ENCODE measurements at places on chromosomes 2 and 18.

- no peak for DNase-seq
Observed at GRCh38 chr2:48328159-48328809, 201.7 kb upstream of the STON1 start.

DNA sequence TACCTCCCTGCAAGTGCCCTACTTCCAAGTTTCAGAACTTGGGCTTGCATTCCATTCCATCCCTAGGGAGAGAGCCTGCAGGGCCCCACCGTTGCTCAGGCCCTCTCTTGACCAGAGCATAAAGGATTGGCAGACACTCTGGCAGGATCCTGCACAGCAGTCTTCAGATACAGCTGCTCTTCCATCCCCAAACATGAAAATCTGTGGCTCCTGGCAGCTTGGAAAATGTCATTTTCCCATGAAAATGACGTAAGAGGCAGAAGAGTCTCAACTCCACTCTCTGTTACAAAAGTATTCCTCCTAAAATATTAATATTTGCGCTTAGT, 162.6 kb downstream of the GFPT1 start:
- no peak for DNase-seq

- DNase-seq: no peak
Observed at GRCh38 chr2:169185711-169186110, 116.3 kb downstream of the DHRS9 start.

DNA sequence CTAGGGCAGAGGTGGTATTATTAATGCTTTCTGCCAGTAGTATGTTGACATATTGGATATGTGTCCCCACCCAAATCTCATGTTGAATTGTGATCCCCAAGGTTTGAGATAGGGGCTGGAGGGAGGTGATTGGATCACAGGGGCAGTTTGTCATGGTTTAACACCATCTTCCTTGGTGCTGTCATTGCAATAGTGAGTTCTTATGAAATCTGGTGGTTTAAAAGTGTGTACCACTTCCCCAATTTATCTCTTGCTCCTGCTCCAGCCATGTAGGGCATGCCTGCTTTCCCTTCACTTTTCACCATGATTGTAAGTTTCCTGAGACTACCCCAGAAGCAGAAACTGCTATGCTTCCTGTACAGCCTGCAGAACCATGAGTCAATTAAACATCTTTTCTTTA, 47.1 kb upstream of the THSD7B start:
- DNase-seq: no peak

GRCh38 chr18:44934901-44935300, 254.2 kb downstream of the SETBP1 start:
- no peak for DNase-seq

DNA sequence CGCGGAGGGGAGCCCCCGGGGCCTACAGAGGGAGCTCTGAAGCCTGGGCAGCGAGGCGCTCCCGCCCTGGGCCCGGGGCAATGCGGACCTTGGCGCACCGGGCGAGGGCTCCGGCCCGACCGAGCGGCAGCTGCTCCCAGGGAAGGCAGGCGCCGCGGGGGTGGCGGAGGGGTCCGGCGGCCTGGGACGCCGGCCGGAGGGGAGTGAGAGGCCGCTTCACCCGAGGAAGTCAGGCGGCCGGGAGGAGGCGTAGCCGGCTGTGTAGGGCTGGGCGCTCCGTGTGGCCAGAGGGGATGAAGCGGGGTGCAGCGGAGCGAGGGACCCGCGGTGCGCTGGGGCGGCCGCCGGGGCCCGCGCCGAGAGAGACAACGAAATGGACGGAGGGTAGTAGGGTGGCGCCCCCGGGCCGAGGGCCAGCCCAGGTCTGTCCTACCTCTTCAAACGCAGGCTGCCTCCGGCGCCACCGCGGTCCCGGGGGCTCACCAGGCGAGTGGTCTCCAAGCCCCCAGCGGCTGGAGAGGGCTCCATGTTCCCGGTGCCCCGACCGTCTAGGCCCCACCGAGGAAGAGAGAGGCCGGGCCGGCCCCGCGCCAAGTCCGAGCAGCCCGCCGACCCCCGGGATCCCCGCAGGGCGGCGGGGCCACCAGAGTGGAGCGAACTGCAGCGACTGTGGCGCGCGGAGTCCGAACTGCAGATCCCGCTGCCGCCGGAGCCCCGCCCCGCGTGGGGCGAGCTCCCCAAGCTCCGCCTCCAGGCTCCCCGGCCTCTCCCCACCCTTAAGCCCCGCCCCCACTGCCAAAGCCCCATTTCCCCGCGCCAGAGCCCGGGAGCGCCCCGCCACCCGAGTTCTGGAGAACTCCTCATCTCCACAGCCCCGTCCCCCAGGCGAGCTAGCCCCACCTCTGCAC, at the start of gene SLC30A3:
SLC30A3 (minus strand) TSS at position 669 of the 908 bp plus-strand sequence; CDS start at position 528, 141 bp downstream.
- DNase-seq: no peak

DNA sequence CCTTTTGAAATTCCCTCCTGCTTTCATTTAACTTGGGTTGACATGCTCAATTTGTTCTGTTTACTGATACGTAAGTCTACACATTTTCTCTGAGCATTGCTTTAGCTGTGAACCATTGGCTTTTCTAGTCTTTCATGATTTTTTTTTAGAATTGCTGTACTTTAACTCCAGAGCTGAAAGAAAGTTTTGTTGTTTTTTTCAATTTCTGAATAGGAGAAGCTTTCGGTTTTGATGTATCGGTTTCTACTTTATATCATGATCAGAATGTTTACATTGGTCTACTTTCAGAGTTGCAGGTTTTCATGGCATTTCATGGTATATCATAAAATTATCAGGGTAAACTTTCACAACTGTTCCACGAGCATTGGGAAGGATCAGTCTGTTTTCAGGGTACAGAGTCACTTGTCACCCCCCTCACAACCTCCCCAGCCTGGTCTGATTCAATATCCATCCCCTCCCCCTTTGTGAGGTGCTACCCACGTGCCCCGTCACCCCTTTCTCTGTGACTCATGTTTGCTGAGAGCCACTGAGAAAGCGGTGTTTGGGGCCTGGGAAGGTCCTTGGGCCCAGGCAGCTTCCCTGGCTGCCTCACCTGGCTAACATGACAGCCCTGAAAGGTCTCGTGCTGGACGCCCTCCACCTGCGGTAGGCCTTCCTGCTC, 7.0 kb downstream of the ASTL start:
- no peak for DNase-seq

DNA sequence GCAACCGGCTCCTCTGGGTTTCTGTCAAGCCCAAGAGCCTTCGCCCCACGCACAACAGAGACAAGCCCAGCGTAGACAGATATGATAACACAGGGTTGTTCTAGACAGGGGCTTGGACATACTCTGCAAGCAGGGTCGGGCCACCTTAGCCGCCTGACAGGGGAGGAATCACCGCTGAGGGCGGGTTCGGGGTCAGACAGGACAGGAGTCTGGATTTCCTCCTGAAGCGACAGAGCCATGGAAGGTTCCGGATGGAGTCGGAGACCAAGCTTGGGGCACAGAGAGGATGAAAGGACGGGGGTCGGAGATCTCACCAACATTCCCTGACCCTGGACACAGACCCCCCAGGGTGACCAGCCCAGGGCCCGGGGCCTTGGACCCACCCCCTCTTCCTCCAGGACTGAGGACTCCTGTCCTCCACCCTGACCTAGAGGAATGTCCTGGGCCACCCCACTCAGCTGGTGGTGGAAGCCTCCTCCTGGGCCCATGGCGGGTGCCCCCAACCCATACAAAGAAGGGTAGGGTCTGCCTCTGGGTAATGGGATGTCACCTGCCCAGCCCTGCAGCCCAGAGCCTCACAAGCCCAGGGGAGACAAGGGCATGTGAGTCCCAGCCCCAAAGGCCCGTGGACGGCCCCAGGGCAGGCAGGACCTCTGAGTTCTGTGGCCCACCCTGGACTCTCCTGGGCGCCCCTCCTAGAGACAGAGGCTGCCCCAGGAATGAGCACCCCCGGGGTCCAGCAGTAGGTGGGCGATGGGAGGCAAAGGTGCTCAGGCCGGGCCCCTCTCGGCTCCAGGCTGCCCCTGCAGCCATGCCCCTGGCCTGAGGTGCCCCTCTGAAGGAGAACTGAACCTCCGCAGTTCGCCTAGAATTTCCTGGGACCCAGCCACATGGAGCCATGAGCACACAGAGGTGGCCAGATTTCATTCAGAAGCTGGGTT, 44.1 kb upstream of the GPC1 start:
- DNase-seq: no peak

- no peak for DNase-seq
Observed at GRCh38 chr2:136005462-136006196, 20.2 kb upstream of the DARS1 start.

DNA sequence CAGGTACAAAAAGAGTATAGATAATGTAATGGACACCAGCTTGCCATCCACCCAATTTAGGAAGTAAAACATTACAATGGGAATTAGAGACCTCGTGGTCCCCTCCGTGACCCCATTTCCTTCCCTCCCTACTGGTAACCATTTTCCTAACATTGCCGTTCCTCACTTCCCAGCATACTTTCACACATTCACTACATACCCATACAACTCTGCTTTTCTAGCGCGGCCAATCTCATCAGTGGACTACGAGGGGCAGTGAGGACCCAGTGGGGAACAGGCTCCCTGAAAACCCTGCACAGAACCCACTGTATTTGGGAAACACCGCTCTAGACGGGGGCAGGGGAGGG, 1.1 kb downstream of the ENOSF1 start:
- no peak for DNase-seq

- no peak for DNase-seq
Observed at GRCh38 chr2:64992218-64992617, 3.0 kb downstream of the SLC1A4 start.

DNA sequence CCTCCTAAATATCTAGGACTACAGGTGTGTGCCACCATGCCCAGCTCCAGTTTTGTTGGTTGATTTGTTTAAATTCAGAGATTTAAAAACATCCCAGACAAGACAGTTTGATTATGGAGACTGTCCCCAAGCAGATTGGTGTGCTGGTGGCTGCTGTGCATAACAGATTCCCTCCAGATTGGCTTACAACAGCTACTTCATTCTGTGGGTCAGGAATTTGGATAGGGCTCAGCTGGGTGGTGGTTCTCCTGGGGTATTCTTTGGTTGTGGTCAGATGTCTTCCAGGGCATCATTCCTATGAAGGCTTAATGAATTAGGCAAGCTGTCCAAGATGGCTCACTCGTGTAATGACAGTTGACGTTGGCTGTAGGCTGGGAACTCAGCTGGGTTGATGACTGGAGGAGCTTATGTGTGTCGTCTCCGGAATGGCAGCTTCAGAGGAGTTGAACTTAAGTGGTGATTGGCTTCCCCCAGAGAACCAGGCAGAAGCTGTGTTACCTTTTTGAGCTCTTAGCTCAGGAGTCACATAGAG, 10.6 kb upstream of the SNORC start:
- DNase-seq: no peak
